Transverse colon (tissue), 4 donors: ENCODE measurements at places on chromosomes 5 and 9. TPM values are rescaled to one million over a fixed set of nuclear protein-coding genes. Genes with fewer than 3 reads are reported as not detected.

Gene CFAP90
- total RNA-seq: not detected

Gene CDKN2AIPNL
- 3.2 TPM for total RNA-seq

Gene WNK2
- total RNA-seq: 139 TPM

Gene MARVELD2
- total RNA-seq: 14.7 TPM

Gene TRIM36
- total RNA-seq: 43.8 TPM

Gene MPDZ
- total RNA-seq: 15.7 TPM

Gene NEUROG1
- total RNA-seq: not detected

Gene SURF2
- 21.4 TPM for total RNA-seq

Gene NDUFS6
- 133 TPM for total RNA-seq

Gene PLEKHG4B
- 0.40 TPM for total RNA-seq

Gene SMIM33
- total RNA-seq: 0.64 TPM

Gene NR6A1
- total RNA-seq: 9.7 TPM

Gene ANKRD31
- 0.16 TPM for total RNA-seq

Gene PRUNE2
- total RNA-seq: 67.6 TPM

Gene TYRP1
- 0.41 TPM for total RNA-seq

Gene ACTBL2
- not detected for total RNA-seq

Gene CAMK4
- 4.6 TPM for total RNA-seq

Gene SMIM3
- total RNA-seq: 19.1 TPM

Gene SLC6A7
- 19.8 TPM for total RNA-seq

Gene MSMP
- not detected for total RNA-seq

Gene PRR16
- total RNA-seq: 8.8 TPM

Gene ZFAND5
- total RNA-seq: 112 TPM

Gene NR2F1
- 6.2 TPM for total RNA-seq

Gene SLC34A3
- not detected for total RNA-seq

Gene GKAP1
- total RNA-seq: 11.0 TPM

Gene C8G
- total RNA-seq: 4.3 TPM

Gene TAF11L10
- not detected for total RNA-seq

Gene EPB41L4A
- total RNA-seq: 12.1 TPM

Gene FAM169A
- 2.1 TPM for total RNA-seq

Gene PCDHB9
- 0.40 TPM for total RNA-seq

Gene SLC4A9
- total RNA-seq: 0.48 TPM
